NCI-H526 treated with DMSO at 0.1 percent for 48 hours (cell line): ENCODE measurements at places on chromosomes 16 and 17.

- DNase-seq: no peak
Measured at GRCh38 chr16:2174396-2175131, 19.0 kb downstream of the TRAF7 start.

DNA sequence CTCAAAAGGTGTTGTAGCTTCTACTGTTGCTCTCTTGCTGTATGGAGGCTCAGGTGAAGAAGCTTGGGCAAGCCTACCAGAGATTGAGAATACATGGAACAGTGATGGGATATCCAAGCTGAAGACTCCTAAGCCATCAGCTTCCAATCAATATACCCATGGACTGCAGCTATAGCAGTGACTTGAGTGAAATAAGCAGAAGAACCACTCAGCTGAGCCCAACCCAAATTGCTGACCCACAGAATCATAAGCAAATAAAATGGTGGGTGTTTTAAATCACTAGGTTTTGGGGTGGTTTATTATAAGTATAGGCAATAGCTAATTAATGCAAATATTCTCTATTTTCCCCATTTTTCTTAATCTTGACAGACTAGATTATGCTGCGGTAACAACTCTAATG lies 147.7 kb upstream of the SALL1 start:
- no peak for DNase-seq

DNA sequence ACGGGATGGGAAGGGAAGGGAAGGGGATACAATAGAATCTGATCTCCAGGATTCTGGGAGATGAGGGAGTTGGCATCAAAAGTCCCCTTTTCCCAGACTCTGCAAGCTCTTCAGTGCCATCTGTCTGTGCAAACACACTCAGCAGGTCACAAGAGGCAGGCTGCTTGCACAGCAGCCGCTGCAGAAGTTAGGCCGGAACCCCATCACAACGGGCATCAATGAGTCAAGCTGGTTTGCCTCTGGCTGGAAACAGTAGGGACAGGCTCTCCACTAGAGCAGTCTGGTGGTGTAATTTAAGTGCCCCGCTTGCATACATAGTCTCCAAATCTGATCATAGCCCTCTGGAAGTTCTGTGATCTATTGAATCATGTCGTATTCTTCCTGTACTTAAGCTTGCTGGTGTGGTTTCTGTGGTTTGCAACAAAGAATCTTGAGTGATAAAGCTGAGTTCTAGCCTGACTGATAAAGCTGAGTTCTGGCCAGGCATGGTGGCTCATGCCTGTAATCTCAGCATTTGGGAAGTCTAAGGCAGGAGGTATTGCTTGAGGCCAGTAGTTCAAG lies 33.7 kb upstream of the KDM8 start:
- peak; percentile 10 for DNase-seq

DNA sequence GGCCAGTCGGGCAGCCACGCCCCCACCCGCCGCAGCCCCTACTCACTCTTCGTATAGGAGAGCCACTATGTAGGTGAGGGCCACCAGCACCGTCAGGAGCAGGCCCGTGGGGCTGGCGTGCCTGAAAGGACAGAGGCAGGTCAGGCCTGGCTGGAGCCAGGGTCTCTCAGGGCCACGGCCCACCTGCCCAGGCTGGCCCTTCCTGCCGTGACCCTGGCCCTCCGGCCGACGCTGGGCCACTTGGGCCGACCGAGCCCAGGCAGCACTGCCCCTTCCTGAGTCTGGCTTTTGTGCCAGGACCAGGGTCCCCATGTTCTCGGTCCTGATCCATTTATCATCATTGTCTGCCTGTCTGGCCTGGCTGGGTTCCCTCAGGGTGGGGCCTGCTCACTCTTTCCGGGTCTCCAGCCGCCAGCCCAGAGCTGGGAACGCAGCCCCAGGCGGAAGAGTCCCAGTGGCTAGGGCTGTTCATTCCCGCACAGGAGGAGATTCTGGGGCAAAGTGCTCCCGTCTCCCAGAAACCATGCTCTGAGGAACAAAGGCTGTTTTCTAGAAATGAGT lies 10.1 kb upstream of the RASD1 start:
- no peak for DNase-seq

DNA sequence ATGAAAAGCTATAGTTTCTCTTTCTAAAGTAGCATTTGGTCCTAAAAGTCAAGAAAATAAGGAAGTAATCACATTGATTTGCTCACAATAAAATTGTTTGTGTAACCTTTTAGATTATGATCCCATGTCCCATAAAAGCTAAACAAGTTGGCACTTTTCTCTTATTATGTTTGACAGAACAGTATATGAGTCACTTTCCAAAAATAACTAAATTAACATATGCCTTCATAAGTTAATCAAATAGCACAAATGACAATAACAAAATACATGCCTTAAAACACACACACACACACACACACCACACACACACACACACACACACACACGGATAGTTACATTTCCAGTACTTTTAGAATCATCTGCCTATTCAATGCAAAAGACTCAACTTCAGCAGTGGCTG lies 2.8 kb downstream of the MED13 start:
- no peak for DNase-seq

GRCh38 chr17:64196601-64197000 lies 66.5 kb downstream of the TEX2 start:
- no peak for DNase-seq

DNA sequence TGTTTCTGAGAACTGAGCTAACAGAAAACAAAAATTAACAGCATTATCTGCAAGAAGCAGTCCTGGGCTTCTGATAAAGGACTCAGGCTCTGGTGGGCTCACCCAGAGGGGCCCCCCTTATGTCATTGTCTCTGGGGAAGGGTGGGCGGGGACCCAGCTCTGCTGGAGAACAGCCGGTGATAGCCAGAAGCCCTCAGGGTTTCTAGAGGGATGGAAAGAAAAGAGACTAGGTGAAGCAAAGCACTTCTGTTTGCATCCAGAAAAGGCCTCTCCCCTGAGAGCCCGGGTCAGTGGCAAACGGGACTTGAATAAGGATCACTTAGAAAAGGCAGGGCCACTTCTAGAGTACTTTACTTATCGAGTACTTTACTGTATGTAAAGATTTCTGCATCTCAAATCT lies 7.0 kb upstream of the CDC42EP4 start:
- DNase-seq: no peak

- DNase-seq: no peak
Measured at GRCh38 chr17:16818340-16818739, 128.3 kb downstream of the CCDC144A start.

DNA sequence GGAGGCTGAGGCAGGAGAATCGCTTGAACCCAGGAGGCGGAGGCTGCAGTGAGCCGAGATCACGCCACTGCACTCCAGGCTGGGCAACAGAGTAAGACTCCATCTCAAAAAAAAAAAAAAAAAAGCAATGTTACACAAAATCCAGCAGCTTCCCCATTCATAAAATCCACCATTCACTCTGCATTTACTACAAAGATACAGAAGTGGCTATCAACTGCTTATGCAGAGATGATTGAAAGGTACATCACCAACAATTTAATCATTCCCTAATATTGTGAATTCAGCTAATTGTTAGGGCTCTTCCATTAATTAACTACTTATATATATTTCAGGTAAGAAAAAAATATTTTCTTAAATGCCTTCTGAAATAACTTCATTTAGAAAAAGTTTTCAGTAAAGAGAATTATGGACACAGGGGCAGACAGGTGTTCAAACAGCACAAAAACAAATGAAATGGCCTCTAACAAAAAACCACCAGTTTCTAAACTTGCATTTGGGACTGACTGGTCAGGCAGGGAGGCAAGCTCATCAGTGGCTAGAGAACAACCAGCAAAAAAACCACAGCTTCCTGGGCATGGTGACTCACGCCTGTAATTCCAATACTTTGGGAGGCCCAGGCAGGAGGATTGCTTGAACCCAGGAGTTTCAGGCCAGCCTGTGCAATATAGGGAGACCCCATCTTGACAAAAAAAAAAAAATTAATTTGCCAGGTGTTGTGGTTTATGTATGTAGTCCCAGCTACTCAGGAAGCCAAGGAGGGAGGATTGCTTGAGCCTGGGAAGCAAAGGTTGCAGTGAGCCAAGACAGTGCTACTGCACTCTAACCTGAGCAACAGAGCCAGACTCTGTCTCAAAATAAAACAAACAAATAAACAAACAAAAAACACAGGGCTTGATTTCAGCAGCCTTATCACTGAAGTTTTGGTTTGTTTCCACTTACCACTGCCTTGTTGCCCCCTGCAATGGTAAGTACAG lies 26.3 kb downstream of the ERN1 start:
- DNase-seq: no peak

- no peak for DNase-seq
Measured at GRCh38 chr16:73616770-73617169, 568.8 kb upstream of the ZFHX3 start.

GRCh38 chr17:75289832-75290337 lies 652 bp upstream of the SLC25A19 start:
- peak; percentile 52 for DNase-seq

DNA sequence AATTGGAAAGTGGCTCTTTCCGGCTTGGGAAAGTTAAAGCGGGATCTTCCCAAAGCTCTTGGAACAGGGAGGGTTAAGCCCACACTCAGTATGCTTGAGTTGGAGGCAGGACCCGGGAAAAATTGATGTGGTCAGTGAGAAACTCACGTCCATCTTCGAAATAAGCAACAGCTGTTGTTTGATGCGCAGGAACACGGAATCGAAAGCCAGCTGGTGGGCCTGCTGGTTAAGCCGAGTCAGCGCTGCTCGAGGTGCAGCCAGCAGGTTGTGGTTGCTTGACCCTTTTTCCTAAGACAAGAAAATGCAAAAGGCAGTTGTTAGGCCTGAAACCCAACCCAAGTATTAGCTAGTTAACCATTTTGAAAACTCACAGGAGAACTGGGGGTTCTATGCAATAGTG lies 49.4 kb downstream of the COG7 start:
- DNase-seq: no peak

DNA sequence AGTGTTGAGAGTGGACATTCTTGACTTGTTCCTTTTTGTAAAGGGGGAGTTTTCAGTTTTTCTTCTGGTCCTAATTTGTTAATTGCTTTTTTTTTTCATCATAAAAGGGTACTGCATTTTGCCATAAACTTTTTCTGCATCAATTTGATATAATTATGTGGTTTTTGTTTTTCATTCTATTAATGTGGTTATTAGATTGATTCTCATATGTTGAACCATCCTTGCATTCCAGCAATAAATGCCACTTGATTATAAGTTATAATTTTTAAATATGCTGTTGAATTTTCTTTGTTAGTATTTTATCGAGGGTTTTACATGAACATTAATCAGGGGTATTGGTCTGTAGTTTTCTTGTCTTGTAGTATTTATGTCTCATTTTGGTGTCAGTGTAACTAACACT lies 87.2 kb upstream of the SMIM36 start:
- no peak for DNase-seq

DNA sequence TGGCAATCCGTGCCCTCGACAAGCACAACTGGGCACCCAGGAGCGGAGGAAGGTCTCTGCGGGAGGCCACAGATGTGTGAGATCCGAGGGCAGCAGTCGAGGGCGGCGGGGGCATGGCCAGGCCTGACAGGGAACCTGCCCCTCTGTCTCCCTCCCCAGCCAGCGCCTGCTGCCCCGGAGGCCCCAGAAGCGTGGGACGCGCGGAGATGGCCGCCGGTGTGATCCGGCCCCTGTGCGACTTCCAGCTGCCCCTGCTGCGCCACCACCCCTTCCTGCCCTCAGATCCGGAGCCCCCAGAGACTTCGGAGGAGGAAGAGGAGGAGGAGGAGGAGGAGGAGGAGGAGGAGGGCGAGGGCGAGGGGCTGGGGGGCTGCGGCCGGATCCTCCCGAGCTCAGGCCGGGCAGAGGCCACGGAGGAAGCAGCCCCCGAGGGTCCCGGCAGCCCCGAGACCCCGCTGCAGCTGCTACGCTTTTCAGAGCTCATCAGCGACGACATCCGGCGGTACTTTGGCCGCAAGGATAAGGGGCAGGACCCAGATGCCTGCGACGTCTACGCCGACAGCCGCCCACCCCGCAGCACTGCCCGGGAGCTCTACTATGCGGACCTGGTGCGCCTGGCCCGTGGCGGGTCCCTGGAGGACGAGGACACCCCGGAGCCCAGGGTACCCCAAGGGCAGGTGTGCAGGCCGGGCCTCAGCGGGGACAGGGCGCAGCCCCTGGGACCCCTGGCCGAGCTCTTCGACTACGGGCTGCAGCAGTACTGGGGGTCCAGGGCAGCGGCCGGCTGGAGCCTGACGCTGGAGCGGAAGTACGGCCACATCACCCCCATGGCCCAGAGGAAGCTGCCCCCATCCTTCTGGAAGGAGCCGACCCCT lies 1.7 kb downstream of the PERCC1 start:
- DNase-seq: no peak

DNA sequence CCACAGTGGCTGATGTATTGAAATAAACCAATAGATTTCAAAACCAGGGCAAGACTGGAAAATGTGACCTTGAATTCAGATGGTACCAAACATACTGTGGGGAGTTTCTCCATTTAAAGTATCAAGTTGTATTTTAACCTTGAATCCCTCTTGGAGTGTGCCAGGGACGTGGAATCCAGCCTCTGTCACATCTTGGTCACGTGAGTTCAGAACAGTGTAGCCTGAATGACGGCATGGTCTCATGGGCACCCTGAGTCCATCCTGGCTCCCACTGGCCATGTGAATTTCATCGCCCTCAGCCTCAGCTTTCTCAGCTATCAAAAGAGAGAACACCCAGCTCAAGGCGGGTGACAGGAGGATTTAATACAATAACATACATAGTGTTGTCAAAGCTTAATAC lies 6.8 kb downstream of the ZNF771 start:
- DNase-seq: no peak

DNA sequence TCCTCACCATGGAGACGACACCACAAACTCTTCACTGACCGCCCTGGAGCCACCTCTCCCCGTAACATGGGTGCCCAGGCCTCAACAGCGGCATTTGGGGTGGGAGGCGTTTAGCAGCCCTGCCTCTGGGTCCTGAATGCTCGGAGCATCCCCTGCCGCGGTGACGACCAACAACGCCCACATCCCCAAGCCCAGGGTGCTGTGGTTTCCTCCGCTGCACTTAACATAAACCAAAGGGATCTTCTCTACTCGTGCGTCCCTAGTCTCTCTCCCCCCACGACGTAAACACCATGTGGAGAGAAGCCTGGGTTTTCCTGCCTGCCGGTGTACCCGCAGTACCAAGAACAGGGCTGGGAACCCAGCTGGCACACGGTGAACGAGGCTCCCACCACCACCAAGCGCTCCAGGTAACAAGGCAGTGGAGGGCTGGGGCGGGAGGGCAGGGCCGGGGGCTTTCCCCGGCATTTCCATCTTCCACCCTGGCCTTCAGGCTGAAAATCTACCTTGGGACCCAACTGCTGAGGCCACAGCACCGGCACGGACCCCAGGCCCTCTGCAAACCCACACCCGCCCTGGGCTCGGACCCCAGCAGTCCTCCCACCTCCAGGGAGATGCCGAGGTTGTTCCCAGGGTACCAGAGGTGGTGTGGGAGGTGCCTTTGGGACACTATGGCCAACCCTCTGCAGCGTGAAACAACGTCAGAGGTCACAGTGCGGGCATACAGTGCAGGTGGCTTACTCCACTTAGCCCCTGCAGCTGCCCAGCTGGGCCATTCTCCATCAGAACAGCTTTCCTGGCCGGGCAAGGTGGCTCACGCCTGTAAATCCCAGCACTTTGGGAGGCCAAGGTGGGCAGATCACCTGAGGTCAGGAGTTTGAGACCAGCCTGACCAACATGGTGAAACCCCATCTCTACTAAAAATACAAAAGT lies 54.3 kb downstream of the TIMM22 start:
- DNase-seq: no peak

- DNase-seq: no peak
Measured at GRCh38 chr17:57092171-57092570, 7.1 kb downstream of the AKAP1 start.
